ENCODE measurements at places on chromosomes 7 and 10.
A peak's percentile ranks its signal among the peaks of the same experiment; 100 is the strongest.

DNA sequence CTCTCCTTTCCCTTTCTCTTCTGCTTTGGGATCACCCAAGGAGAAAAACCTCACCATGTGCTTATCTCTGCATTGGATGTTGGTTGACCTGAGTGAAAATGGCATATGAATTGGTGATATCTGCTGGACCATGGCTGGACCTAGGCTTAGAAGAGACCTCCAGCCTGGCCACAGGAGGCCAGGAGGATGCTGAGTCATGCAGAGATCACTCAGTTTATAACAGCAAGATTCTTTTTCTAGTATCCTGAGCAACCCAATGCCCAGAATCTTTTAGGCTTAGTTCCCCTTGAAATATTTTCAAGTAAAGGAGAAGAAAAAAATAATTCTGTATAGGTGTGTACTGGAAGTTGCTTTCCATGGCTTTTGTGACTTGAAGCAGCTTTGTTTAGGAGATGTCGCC lies 236.3 kb downstream of the KLF6 start:
- no peak for ATAC-seq

- no peak for ATAC-seq
Observed at GRCh38 chr7:8146788-8147413, 115.1 kb downstream of the ICA1 start.

DNA sequence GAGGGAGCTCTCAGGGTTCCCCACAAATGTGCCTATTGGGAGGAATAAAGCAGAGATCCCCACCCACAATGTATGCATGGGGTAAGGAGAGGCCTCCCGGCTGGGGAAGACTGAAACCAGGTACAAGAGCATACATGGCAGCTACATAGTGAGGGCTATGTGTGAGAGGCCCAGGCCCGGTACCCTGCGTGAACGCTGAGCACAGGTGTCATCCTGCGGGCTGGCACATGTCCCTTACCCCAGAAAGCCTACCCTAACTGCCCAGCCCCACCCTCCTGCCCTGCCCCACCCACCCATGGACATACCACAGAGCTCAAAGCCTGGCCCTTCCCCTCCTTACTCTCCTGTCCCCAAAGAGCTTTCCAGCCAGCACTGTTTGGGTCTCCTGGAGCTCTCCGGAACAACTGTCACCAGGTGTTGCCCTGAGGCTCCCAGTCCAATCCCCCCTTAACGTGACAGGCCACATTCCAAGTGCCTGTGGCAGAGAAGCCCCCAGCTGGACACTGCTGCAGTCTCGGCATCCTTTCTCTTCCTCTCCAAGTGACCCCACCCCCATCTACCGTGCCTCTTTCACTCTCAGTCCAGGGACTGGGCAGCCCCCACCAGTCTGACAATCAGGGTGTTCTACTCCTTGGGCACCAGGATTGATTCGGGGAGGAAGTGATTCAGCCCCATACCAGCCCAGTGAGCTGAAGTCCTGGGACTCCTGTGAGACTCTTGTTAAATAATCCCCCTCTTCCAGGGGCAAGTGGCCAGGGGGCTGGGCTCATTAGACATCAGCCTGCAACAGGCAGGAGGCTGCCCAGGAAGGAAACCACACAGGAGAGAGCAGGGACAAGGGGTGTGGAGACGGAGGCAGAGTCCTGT lies 19.6 kb downstream of the GRID1 start:
- no peak for ATAC-seq

DNA sequence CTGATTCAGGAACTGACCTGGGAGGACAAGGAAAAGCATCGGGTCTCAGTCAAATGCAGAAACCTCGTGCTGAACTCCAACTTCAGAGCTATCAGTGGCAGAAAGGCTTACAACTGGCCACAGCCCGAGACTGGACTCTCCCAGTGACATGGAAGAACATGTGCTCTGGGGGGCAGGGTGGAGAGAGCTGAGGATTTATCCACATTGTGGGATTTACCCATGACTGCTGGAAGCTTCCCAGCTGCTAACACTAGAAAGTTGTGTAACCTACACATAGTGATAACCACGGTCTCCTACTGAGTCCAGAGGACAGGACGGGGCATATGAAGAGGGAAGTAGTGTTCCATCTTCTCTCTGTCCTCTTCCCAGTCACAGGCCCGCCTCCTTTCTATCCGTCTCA lies 103.4 kb downstream of the ITIH5 start:
- ATAC-seq, result peak; percentile 27

- ATAC-seq, result peak; percentile 88
Observed at GRCh38 chr10:13712837-13713581, 126.2 kb downstream of the PRPF18 start.

DNA sequence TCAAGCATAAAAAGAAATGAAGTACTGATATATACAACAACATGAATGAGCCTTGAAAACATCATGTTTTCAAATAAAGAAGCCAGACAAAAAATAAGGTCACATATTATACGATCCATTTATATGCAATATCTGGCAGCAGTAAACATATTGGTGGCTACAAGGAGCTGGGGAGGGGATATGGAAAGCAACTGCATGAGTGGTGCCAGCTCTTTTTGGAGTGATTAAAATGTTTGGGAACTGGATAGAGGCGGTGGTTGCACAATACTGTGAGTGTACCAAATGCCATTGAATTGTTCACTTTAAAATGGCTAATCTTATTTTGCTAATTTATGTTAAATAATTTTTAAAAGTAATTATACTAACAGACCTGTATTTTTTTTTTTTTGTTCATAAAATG lies 481.7 kb downstream of the PCDH15 start:
- no peak for ATAC-seq

DNA sequence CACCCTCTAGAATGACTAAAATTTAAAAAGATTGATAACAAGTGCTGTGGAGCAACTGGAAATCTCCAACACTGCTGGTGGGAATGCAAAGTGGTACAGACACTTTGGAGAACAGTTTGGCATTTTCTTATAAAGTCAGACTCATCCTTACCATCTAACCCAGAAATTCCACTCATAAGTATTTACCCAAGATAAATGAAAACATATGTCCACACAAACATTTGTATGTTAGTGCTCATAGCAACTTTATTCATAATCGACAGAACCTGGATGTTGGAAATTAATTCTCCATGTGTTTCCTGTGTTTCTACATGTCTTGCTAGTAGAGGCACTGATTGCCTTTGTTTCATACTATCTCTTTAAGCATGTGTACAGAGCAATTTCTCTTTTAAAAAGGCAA lies 282.4 kb downstream of the AHR start:
- ATAC-seq, result no peak

- ATAC-seq, result no peak
Observed at GRCh38 chr10:53122281-53122680, 349.7 kb upstream of the MBL2 start.

DNA sequence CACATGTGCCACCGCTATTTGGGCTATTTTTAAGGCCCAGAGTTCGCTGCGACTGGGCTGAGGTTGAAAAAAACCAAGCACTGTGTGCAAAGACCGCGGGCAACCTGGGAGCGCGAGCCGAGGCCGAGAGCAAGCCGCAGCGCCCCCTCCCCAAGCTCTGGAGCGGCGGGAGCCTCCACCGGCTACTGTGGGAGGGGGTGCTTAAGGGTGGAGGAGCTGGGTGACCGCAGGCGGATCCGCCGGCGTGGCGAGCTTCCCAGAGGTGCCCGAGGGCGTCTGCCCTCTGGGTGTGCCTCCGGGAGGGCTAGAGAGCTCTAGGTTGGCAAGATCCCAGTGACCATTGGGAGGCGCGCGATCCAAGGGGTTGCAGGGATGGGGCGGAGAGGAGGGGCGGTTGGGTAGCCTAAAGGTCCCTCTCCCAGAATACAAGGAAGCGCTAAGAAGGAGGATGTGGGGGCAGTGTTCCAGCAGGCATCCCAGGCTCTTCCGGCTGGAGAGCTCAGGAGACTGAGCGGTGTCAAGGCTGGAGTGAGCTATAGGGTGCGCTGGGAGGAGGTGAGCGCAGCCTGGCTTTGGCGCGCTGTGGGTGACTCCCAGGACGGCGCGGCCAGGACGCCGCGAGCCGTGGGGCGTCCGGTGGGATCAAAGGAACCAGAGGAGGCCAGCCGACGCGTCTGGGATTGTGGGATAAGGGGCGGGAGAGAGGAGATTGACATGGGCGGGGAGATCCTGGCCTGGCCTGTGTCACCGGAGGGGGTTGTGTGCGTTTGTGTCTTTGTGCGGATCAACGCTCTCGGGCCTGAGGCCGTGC lies 8.0 kb downstream of the DLX5 start:
- no peak for ATAC-seq

DNA sequence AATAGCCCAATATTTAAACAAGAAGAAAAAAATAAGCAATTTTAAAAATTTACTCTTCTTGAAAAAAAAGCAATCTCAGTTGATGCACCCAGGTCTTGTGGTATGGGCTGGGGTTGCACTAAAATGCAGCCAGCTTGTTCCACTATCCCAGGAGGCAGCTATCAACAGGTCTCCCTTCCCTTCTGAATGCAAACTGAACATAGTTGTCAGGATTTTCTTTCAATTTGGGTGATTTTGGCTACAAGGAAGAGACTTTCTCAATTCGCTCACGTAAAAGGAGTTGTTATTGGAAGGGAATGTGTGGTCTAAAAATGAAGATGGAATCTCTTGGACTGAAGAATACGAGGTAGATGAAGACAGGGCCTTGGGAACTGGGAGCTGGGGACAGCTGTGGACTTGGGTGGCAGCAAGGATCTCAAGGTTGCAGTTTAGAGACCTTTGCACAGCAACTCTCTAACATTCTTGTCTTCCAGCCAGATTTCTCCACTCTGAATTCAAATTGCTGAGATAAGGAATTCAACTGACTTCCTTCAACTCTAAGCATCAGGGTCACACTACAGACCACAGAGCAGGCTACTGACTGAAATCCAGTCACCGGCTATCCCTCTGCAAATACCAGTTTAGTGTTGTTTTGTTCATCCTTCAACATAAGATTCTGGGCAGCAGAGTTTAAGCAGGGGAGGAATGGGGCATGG lies 3.1 kb upstream of the TMEM26 start:
- ATAC-seq, result no peak
